ENCODE measurements at places on chromosomes 2 and 18.

DNA sequence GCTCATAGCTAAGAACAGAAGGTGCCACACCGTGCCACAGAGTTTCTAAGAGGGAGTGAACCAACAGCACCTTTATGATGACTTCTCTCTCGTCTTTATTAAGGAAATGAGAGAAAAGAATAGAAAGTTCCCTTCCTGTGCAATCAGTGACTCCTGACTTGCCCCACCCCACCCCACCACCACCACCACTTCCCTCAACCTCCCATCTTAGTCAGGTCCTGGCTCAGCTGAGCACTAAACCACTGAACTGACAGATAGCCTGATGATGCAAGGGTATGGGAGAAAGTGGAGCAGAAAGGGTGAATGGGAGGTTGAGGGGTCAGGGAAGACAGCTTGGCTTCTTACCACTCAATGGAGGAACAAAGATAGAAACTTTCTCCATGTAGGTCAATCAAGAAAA, 75.2 kb upstream of the RMDN2 start:
- no peak for DNase-seq

- DNase-seq: no peak
Observed at GRCh38 chr18:23250893-23251656, 115.8 kb downstream of the CABLES1 start.

DNA sequence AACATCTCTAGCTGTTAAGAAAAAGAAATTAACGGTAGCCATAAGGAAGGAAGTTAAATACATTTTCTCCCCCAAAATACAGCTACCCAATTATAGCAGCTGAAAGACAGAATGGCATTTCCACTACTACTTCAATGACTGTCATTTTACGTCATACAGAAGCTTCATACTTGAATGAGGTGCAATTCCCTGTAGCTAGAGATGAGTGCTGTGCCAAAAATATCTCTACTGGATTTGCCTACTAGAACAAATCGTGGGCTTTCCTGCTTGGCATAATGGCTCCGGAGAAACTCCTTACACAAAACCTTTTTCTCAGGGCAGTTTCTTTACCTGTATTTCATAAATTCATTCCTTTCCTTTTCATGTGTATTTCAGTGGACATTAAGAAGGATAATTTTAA, 36.3 kb upstream of the NRXN1 start:
- no peak for DNase-seq

- no peak for DNase-seq
Observed at GRCh38 chr2:222485367-222486211, 61.2 kb downstream of the SGPP2 start.

DNA sequence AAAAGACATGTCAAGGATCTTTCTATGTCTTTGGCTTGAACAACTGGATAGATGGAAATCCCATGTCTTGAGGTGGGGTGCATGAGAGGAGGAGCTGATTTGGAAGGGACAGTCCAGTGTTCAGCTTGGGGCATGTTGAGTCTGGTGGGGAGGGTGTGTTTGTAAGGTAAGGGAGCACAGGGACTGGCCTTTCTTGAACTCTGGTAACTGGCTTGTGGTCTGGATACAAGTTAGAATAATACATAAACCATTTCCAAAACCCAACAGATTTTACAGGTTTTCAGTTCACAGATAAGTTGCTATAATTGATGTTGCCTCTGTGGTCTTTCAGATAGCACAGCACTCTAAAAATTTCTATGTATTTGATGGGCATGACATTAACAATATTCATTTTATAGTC, 24.2 kb downstream of the RHBDD1 start:
- DNase-seq: no peak

- no peak for DNase-seq
Observed at GRCh38 chr2:85145116-85145820, 12.1 kb downstream of the TCF7L1 start.

DNA sequence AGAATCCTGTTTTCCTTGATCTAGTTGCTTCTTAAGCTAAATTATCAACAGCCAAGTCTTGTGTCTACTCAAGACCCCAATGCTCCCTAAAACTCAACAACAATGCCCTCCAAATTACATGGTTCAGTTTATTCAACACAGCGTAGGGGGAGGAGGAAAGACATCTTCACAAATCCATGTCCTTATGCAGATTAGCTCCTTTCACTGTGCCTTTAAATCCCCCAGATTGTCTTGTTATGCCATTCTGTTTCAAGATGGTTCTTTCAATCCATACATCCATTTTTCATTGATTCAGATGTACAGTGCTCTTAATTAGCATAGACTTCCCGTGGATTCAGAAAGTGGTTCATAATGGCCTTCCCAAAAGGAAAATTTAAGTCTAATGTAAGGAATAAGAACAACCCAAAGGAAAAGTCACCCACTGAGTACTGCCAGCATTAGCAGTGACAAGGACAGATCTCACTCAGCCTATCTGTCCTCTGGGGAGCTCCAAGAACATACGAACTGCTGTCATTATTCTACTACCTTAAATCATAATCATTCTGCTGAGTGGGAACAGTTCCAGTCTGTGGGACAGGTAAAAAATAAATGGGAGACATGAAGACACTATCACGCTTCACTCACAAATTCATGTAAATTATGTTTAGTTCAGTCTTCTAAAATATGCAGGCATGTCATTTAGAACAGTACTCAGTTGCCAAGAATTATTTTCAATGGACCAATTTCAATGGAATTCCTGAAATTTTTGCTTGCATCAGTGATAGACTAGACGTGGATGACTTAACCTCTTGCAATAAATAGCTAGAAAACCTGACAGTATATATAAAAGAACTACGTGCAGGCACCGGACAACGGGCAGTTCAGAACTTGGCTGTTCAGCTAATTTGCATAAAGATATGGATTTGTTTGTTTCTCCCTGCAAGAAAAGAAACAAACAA, 58.9 kb upstream of the RNU4ATAC start:
- DNase-seq: no peak

- DNase-seq: peak; percentile 69
Observed at GRCh38 chr2:3223080-3223923, 154.3 kb downstream of the EIPR1 start.

DNA sequence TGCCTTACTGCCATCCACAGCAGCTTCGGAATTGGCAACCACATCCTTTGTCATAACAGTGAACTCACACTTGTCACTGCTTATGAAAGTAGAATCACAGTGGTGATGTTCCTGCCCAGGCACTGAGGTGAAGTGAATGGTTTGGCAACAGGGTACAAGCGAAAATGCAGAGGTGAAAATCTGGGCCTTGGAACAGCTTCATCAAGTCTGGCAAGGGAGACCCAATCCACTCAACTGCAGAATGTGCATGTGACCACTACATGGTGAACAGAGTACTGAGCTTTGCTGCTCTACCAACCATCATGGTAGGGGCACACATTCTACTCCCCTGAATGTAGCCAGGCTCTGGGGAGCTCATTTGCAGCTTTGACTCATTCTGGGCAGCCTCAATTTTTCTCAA, 15.0 kb upstream of the SKA1 start:
- no peak for DNase-seq

- DNase-seq: no peak
Observed at GRCh38 chr2:109439390-109439786, 174.4 kb downstream of the SEPTIN10 start.

Measured in T-cell (primary cell).